Subcutaneous adipose tissue (tissue), 4 donors: ENCODE measurements at places on chromosomes 16 and 17. TPM values are rescaled to one million over a fixed set of nuclear protein-coding genes. Genes with fewer than 3 reads are reported as not detected.

Gene SPOP
- 62.3 TPM for total RNA-seq

Gene ENPP7
- total RNA-seq = not detected

Gene SOST
- not detected for total RNA-seq

Gene PIK3R5
- total RNA-seq = 56.9 TPM

Gene GRN
- 287 TPM for total RNA-seq

Gene BAIAP3
- 3.2 TPM for total RNA-seq

Gene SLFN13
- total RNA-seq = 3.1 TPM

Gene CHD9NB
- total RNA-seq = 0.66 TPM

Gene GP1BA
- total RNA-seq = not detected

Gene SRL
- total RNA-seq = 2.3 TPM

Gene RHBDL1
- total RNA-seq = 1.7 TPM

Gene RDM1
- total RNA-seq = not detected

Gene C16orf46
- total RNA-seq = not detected

Gene COTL1
- 27.5 TPM for total RNA-seq

Gene TP53TG3F
- total RNA-seq = not detected

Gene TVP23A
- not detected for total RNA-seq

Gene RMI2
- total RNA-seq = 1.9 TPM

Gene CCL8
- 0.85 TPM for total RNA-seq

Gene KCNJ18
- not detected for total RNA-seq

Gene NUDT7
- total RNA-seq = 18.3 TPM

Gene RNF222
- total RNA-seq = not detected

Gene OR3A3
- not detected for total RNA-seq

Gene CAMTA2
- 11.4 TPM for total RNA-seq

Gene LGALS3BP
- total RNA-seq = 237 TPM

Gene EVPL
- total RNA-seq = 0.19 TPM

Gene TAF1C
- 15.0 TPM for total RNA-seq

Gene CPHXL2
- not detected for total RNA-seq

Gene TAC4
- not detected for total RNA-seq

Gene MPO
- total RNA-seq = not detected

Gene KRTAP4-5
- total RNA-seq = not detected

Gene MYH1
- total RNA-seq = 0.16 TPM

Gene CDH13
- 14.3 TPM for total RNA-seq

Gene CNGB1
- not detected for total RNA-seq

Gene PIP4K2B
- total RNA-seq = 29.3 TPM

Gene SSH2
- 64.3 TPM for total RNA-seq

Gene TMEM107
- total RNA-seq = 22.2 TPM

Gene IGFBP4
- 253 TPM for total RNA-seq

Gene AANAT
- total RNA-seq = not detected

Gene TRPV2
- 66.1 TPM for total RNA-seq

Gene SGCA
- not detected for total RNA-seq

Gene NSRP1
- total RNA-seq = 39.4 TPM

Gene SEPTIN1
- 2.2 TPM for total RNA-seq

Gene EPN3
- not detected for total RNA-seq

Gene RUNDC3A
- not detected for total RNA-seq

Gene HLF
- total RNA-seq = 14.1 TPM

Gene HBA2
- total RNA-seq = 313 TPM

Gene SDR42E2
- not detected for total RNA-seq

Gene TIMP2
- 254 TPM for total RNA-seq

Gene ITGAD
- total RNA-seq = 0.68 TPM

Gene ST6GALNAC1
- total RNA-seq = 1.8 TPM

Gene CHP2
- total RNA-seq = not detected

Gene NAGS
- 1.5 TPM for total RNA-seq
